Esophagus muscularis mucosa (tissue), 4 donors: ENCODE measurements at places on chromosomes 3 and 15. TPM values are rescaled to one million over a fixed set of nuclear protein-coding genes. Genes with fewer than 3 reads are reported as not detected.

GRCh38 chr3:73389117-73389813 is 235.5 kb downstream of the PDZRN3 start:
- DNase-seq: no peak
- H3K36me3 ChIP-seq: peaks cover 92% of the 10 kb centered on the region
- peaks cover 8% of the 10 kb centered on the region for H3K4me1 ChIP-seq
- H3K27me3 ChIP-seq: no peaks in the 10 kb centered on the region
- H3K4me3 ChIP-seq: no peak overlapping the region

FETUB gene
- not detected for total RNA-seq

DNA sequence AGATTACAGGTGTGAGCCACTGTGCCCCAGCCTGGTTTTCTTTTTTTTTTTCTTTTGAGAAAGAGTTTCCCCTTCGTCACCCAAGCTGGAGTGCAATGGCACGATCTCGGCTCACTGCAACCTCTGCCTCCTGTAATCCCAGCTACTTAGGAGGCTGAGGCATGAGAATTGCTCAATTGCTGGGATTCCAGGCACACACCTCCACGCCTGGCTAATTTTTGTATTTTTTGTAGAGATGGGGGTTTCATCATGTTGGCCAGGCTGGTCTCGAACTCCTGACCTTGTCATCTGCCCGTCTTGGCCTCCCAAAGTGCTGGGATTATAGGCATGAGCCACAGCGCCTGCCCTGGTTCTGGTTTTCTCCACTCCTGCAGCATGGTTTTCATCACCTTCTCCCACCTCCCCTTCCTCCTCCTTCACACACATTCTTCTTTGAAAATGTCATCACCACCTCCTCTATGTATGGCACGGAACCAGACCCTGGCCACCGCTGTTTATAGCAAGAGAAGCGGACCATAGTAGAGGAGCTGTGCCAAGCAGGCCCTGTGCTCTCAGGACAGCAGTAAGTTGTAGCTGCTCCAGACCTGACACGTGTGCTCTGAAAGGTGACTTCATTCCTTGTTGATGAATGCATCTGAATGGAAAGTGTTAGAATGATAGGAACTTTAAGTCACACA is 14.6 kb upstream of the AHSG start:
- H3K27ac ChIP-seq: no peak overlapping the region
- H3K36me3 ChIP-seq: no peaks in the 10 kb centered on the region
- DNase-seq: no peak
- peaks cover 6% of the 10 kb centered on the region for H3K27me3 ChIP-seq
- H3K4me3 ChIP-seq: no peak overlapping the region

GRCh38 chr15:47184003-47184907 is 533.0 kb upstream of the SEMA6D start:
- H3K4me1 ChIP-seq: peaks cover 16% of the 10 kb centered on the region
- DNase-seq: no peak
- peak overlapping the region; percentile 54 for H3K4me3 ChIP-seq
- H3K36me3 ChIP-seq: no peaks in the 10 kb centered on the region

OR4M2 gene
- total RNA-seq: not detected

DNA sequence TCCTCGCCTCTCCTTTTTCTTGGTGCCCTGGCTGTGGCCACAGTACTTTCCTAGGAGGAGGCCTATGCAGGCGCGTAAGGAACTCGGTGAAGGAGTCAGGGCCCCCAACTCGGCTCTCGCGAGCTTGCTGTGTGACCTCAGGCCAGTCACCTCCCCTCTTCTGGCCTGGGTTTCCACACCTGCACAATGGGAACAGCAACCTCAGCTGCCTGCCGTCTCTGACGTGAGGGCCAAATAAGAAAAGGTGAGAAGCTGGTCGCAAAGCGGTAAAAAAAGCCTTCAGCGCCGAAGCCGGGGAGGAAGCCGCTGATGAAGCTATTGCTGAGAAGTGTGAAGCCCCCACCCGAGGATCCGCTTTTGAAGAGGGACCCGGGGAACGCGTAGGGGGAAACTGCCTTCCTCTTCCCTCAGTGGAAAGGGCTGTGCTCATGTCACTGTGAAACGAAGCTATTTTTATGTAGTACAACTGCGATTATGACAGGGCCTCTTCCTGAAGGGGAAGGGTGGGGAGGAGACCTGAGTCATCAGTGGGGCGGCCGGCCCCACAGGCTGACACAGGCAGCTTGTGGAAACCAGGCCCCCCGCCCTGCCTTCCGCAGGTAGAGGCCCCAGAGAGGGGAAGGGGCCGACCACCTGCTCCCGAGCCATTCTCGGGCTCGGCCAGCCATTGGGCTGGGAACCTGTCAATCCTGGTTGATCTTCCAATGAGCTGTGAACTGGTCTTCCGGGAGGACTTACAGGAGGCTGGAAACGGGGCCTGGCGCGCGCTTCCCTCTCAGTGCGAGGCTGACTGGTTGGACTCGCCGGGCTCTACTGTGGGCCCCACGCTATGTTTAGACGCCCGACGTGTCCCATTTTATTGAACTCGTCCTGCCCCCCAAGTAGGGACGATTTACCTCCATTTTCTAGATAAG is 18.0 kb upstream of the ANKDD1A start:
- H3K36me3 ChIP-seq: no peaks in the 10 kb centered on the region
- H3K4me1 ChIP-seq: peaks cover 60% of the 10 kb centered on the region
- H3K27me3 ChIP-seq: no peaks in the 10 kb centered on the region
- peak; percentile 98 for DNase-seq
- H3K4me3 ChIP-seq: peak overlapping the region; percentile 54
- H3K27ac ChIP-seq: peak overlapping the region; percentile 73

DNA sequence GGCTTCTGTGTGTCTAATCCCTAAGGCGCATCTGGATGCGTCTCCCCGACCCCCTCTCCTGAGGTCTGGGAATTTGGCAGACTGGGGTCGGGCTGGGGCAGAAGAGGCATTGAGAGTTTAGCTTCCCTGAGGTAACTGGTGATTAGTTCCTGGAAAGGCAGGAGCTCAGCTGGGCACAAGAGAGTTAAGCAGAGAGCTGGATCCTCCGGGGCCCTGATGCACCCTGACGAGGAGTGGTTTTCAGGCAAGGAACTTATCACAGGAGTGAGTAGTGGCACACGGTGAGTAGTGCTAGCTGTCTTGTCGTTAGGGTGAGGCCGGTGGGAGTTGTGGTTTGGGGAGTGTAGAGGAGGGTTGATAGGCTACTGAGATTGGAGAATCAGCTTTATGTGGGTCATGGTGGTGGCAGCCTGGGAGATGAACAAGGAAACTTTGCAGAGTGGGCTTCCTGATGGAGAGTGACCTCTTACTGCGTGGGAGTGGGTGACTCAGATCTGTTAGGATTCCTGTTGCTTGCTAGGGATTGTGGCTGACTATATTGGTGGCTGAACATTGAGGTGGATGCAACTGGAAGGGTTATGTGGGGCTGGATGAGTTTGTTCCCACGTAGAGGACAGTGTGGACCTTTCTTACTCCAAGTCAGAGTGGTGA is 897 bp downstream of the RAD54L2 start:
- DNase-seq: no peak
- H3K4me3 ChIP-seq: peak overlapping the region; percentile 99
- H3K27ac ChIP-seq: peak overlapping the region; percentile 95
- H3K36me3 ChIP-seq: peaks cover 16% of the 10 kb centered on the region
- H3K4me1 ChIP-seq: peaks cover 43% of the 10 kb centered on the region

RTP4 gene
- 0.71 TPM for total RNA-seq

CHP1 gene
- 108 TPM for total RNA-seq

DNA sequence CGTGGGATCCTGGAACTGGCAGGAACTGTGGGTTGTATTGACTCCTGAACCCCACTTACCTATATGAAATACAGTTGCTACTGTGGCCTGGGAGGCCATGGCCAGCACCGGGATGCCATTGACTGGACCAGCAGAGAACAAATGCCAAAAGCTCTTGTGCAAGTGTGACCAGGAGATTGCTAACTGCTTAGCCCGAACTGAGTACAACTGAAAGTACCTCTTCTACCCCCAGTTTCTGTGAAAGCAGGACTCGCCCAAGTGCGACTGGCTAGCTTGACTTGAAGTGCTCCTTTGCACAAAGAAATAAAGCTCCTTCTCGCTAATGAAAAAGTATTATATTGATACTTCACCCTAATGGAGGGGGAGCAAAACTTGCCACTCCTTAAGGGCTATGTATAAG is 101.3 kb upstream of the ATP11B start:
- no peak overlapping the region for H3K27ac ChIP-seq
- H3K4me3 ChIP-seq: no peak overlapping the region
- H3K4me1 ChIP-seq: no peaks in the 10 kb centered on the region
- peaks cover 8% of the 10 kb centered on the region for H3K27me3 ChIP-seq
- DNase-seq: no peak
- H3K36me3 ChIP-seq: no peaks in the 10 kb centered on the region

GRCh38 chr3:14391033-14391432 is 11.4 kb upstream of the SLC6A6 start:
- no peak for DNase-seq
- H3K36me3 ChIP-seq: no peaks in the 10 kb centered on the region
- no peaks in the 10 kb centered on the region for H3K27me3 ChIP-seq
- H3K4me3 ChIP-seq: no peak overlapping the region
- peak overlapping the region; percentile 45 for H3K27ac ChIP-seq

DNA sequence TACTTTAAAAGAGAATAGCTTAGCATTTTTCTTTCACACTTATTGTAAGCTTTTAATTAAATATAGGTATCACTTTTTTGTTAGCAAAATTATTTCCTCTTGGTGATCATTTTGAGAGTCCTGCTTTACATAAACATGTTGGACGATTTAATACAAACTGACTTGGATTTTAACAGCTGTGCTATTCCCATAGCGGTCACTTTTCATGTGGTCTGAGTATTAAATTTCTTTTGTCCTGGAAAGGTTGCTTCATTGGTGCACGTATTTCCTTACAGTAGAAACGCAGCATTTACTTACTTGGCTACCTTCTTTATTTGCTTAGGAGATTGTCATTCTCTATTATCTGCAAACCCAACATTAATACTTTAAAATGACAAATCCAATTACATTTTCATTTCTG is 109.4 kb downstream of the ATG7 start:
- H3K4me1 ChIP-seq: peaks cover 25% of the 10 kb centered on the region
- H3K27me3 ChIP-seq: no peaks in the 10 kb centered on the region
- no peak overlapping the region for H3K4me3 ChIP-seq
- peaks cover 7% of the 10 kb centered on the region for H3K36me3 ChIP-seq
- H3K27ac ChIP-seq: no peak overlapping the region
- no peak for DNase-seq

DNA sequence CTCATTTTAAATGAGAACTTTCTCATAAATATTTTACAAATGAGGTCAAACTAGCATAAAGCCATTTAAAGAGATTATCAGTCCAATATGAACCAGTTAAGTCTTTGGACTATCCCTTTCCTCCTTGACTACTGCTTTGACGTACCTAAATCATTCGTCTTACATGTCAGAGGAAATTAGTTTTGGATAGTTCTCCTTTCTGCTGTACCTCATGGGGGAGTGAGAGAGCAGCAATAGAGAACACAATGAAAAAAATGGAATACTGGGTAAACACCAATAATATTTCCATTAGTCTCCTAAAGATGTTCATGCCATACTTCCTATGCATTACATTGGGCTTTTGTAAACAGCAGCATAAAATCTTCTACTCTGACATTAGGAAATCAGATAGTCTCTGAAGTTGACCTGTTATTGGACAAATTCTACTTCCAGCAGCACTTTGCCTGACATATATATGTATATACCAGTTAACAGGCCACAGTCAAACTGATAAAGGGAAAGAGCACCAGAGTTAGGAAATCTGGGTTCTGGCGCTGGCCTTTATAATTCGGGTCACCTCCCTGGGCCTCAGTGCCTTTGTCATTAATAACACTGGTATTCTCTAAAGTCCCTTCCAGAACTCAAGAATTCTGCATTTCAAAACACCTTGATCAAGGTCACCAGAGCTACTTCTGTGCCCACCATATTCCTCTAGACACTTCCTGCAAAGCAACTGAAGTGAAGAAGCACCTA is 26.8 kb downstream of the TIMMDC1 start:
- H3K4me1 ChIP-seq: peaks cover 4% of the 10 kb centered on the region
- H3K36me3 ChIP-seq: peaks cover 32% of the 10 kb centered on the region
- H3K27ac ChIP-seq: peak overlapping the region; percentile 7
- H3K4me3 ChIP-seq: no peak overlapping the region

AQP9 gene
- 9.6 TPM for total RNA-seq

RLBP1 gene
- total RNA-seq: 0.52 TPM

MUC13 gene
- 0.46 TPM for total RNA-seq

DNA sequence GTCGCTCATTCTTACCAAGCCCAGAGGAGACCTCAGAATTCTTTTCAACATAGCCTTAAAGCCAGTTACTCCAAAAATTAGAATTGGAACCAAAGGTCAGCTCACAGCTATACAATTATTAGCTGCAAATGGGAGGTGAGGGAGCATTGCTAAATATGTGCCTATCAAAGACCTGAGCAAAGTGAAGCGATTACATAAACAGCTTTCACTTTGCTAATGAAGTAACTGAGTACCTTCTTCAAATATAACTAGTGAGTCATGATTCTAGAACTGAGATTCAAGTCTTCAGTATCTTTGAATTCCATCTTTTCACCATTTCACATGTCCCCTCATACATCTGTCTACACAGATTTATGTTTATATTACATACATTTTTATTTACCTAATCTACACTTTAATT is 122.6 kb downstream of the P2RY1 start:
- no peaks in the 10 kb centered on the region for H3K27me3 ChIP-seq
- no peak overlapping the region for H3K4me3 ChIP-seq
- H3K4me1 ChIP-seq: no peaks in the 10 kb centered on the region

SKOR1 gene
- total RNA-seq: 1.2 TPM

GP9 gene
- total RNA-seq: not detected

- no peaks in the 10 kb centered on the region for H3K27me3 ChIP-seq
- DNase-seq: no peak
- H3K27ac ChIP-seq: peak overlapping the region; percentile 35
- H3K4me1 ChIP-seq: peaks cover 3% of the 10 kb centered on the region
Observed at GRCh38 chr15:50051811-50052419, 67.1 kb downstream of the ATP8B4 start.

GRCh38 chr15:78768531-78769408 is 42.5 kb downstream of the ADAMTS7 start:
- H3K27ac ChIP-seq: no peak overlapping the region
- peaks cover 7% of the 10 kb centered on the region for H3K36me3 ChIP-seq
- no peaks in the 10 kb centered on the region for H3K4me1 ChIP-seq
- no peak overlapping the region for H3K4me3 ChIP-seq

- no peak for DNase-seq
- peaks cover 18% of the 10 kb centered on the region for H3K4me1 ChIP-seq
- H3K27me3 ChIP-seq: no peaks in the 10 kb centered on the region
- no peak overlapping the region for H3K27ac ChIP-seq
Observed at GRCh38 chr15:73904026-73904815, 22.0 kb upstream of the LOXL1 start.

GPR176 gene
- total RNA-seq: 5.1 TPM

GRCh38 chr15:99507504-99508310 is 58.1 kb upstream of the MEF2A start:
- H3K27ac ChIP-seq: peak overlapping the region; percentile 76
- no peak for DNase-seq
- H3K4me1 ChIP-seq: peaks cover 50% of the 10 kb centered on the region
- no peaks in the 10 kb centered on the region for H3K36me3 ChIP-seq
- peak overlapping the region; percentile 22 for H3K4me3 ChIP-seq

GRCh38 chr15:51386486-51386885 is 45.0 kb downstream of the GLDN start:
- no peak for DNase-seq
- no peak overlapping the region for H3K27ac ChIP-seq
- no peaks in the 10 kb centered on the region for H3K4me1 ChIP-seq
- no peaks in the 10 kb centered on the region for H3K36me3 ChIP-seq
- no peak overlapping the region for H3K4me3 ChIP-seq
- H3K27me3 ChIP-seq: no peaks in the 10 kb centered on the region

EXD1 gene
- total RNA-seq: not detected
